Left lung (tissue), 14 donors: ENCODE measurements at places on chromosomes 4 and X. TPM values are rescaled to one million over a fixed set of nuclear protein-coding genes. Genes with fewer than 3 reads are reported as not detected.

The CCKAR gene
- 0.29 TPM for polyA plus RNA-seq

The AFP gene
- 1.6 TPM for polyA plus RNA-seq

The ENOX2 gene
- polyA plus RNA-seq = 11.1 TPM

The TRIM60 gene
- polyA plus RNA-seq = not detected

The CPZ gene
- polyA plus RNA-seq = 3.0 TPM

The IL13RA1 gene
- polyA plus RNA-seq = 38.6 TPM

The CSN1S1 gene
- polyA plus RNA-seq = not detected

The CWH43 gene
- polyA plus RNA-seq = not detected

The TLR1 gene
- 2.5 TPM for polyA plus RNA-seq

The SSX3 gene
- not detected for polyA plus RNA-seq

The SLC38A5 gene
- polyA plus RNA-seq = 33.9 TPM

The GPR173 gene
- 19.8 TPM for polyA plus RNA-seq

The PRRG1 gene
- polyA plus RNA-seq = 15.0 TPM

The GYG2 gene
- polyA plus RNA-seq = 13.7 TPM

The WWC2 gene
- 46.9 TPM for polyA plus RNA-seq
